ENCODE measurements at places on chromosomes 12 and 14. TPM values are rescaled to one million over a fixed set of nuclear protein-coding genes. Genes with fewer than 3 reads are reported as not detected.

The CCDC38 gene
- total RNA-seq, result not detected

The TMEM30B gene
- 28.1 TPM for total RNA-seq

The RASSF8 gene
- total RNA-seq, result 36.9 TPM

The PIWIL1 gene
- total RNA-seq, result not detected

The EML1 gene
- 34.9 TPM for total RNA-seq

The SLC6A13 gene
- 0.60 TPM for total RNA-seq

The TAS2R43 gene
- 1.2 TPM for total RNA-seq

The CCDC196 gene
- total RNA-seq, result not detected

The FGF6 gene
- total RNA-seq, result not detected

The SOX5 gene
- 49.1 TPM for total RNA-seq

The DLGAP5 gene
- 32.9 TPM for total RNA-seq

The ANO4 gene
- total RNA-seq, result 0.38 TPM

The SLC22A17 gene
- total RNA-seq, result 26.2 TPM
